Activated CD4-positive, alpha-beta T cell treated with anti-CD3 and anti-CD28 coated beads, Interleukin-2, Interleukin-6, amounts not matched to agents 100 ng/mL and 50 ng/mL, durations not matched to agents 16 hours and 8 hours (primary cell): ENCODE measurements at places on chromosomes 1 and 21.

- no peak for DNase-seq
Measured at GRCh38 chr1:168227620-168228019, 1.8 kb downstream of the SFT2D2 start.

DNA sequence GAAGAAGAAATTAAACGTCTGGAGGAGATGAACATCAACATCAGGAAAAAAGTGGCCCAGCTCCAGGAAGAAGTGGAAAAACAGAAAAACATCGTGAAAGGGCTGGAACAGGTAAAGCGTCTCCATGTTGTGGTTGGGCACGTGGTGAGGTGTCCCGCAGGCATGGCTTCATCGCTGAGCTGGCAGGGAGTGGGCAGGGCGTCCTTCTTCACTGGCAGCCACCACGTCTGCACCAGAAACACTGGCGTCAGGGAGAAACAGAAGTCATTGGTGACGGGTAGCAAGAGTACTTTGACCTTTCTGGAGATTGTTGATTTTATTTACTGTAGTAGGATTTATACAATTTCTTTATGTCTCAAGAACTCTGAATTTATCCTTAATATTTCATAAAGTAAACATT, 59.0 kb upstream of the DIP2A start:
- DNase-seq = no peak

DNA sequence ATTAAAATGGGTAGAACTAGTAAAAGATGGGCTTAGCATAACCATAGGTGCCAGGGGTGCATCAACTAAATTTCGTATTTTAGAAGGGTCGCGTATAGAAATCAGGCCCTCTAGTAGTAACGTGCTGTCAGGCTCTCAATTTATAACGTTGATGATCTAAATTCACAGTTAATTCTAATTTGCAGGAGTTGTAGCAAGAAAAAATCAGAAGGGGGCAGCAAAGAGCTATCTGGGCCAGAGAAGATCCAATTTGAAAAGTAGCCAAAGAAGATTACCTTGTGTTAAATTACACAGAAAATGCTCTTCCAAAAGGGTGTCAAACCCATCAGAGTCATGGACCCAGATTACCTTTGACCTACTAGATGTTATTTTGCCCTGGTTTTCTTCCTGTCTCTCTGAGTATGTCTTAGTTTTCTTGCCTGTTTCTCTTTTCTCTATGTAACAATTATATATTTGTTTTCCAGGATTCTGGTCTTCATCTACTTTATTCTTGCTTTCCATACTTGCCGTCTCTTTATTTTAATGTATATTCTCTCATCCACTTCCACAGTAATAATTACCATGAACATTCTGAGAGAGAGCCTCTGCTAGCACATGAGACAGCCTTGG, 1030.9 kb downstream of the AMY1C start:
- peak; percentile 38 for DNase-seq

GRCh38 chr1:245965398-245965797, 541.7 kb downstream of the SMYD3 start:
- no peak for DNase-seq

GRCh38 chr1:89274411-89274857, 1.8 kb upstream of the GBP5 start:
- peak; percentile 71 for DNase-seq
